ENCODE measurements at places on chromosomes 1 and 21.
A peak's percentile ranks its signal among the peaks of the same experiment; 100 is the strongest.

DNA sequence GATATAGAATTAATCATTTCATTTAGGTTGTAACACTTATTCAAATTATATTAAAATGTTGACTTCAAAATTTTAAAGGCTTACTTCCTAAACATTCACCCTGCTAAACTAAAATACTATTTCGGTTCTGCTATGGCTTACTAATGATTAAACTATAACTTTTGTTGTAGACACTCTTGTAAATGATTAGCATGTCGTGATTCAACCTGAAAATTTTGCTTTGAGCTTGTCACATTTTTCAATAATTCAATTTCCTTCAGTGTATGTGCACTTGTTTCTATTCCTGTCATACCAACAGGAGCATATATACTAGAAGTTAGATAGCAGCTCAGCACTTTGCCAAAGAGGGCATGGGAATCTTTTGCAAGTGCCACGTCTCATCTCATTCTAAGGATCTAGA lies 1018.8 kb downstream of the AMY1C start:
- DNase-seq: no peak

DNA sequence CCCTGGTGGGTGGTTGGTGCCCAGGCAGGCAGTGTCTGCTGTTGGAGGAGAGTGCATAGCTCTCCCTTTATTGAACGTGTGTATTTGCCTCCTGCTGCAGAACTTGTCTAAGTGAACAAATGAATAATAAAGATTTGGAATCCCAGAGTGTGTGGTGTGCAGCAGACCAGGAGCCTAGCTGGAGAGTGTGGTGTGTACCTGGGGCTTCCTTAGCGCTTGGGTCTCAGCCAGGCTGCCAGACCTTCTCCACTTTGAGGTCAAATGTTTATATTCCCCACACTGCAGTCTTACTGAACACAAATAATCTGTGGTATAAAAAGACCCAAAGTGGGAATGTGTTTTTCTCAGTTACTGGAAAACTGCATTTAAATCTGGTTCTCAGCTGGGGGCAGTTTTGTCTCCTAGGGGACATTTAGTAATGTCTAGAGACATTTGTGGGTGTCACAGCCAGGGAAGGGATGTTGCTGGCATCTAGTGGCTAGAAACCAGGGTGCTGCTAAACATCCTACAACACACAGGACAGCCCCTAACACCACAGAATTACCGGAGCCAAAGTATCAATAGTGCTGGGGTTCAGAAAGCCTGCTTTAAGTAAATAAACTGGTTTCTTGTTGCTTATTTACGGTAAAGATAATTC lies 23.6 kb downstream of the SLC37A1 start:
- DNase-seq: peak; percentile 27

DNA sequence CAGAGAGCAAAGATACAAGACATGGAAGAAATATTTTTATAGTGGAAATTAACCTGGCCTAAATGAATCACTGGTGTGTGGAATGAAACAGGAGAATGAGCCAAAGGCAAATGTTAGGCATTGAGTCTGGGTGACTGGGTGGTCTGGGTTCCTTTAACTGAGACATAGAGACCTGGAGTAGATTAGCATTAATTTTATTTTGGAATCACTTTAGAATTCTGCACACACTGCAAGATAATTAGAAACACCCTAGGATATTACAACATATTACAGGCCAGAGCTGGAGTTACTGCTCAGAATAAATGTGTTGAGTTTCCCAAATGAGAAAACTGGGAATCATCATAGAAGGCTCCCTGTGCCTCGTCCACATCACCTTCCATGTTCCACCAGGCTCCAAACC lies 85.5 kb downstream of the PLPPR5 start:
- DNase-seq: no peak

DNA sequence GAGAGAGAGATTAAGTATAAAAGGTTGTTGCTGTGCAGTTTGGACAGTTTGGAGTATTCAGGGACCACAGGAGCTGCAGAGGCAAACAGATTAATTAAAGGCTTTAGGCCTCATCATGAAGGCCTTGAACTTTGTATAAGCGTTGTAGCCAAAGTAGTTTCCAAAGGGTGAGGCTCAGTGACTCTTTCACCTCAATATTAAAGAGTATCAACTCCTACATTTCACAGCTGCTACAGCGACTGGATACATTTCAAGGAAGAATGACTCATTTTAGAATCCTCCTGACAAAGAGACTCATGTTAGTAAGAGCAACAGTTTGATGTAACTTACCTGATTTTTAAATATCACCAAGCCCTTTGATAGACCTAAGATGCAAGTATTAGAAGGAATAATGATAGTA lies 355.5 kb downstream of the HLX start:
- peak; percentile 43 for DNase-seq

- peak; percentile 48 for DNase-seq
Observed at GRCh38 chr1:202145068-202145743, 669 bp upstream of the ARL8A start.

DNA sequence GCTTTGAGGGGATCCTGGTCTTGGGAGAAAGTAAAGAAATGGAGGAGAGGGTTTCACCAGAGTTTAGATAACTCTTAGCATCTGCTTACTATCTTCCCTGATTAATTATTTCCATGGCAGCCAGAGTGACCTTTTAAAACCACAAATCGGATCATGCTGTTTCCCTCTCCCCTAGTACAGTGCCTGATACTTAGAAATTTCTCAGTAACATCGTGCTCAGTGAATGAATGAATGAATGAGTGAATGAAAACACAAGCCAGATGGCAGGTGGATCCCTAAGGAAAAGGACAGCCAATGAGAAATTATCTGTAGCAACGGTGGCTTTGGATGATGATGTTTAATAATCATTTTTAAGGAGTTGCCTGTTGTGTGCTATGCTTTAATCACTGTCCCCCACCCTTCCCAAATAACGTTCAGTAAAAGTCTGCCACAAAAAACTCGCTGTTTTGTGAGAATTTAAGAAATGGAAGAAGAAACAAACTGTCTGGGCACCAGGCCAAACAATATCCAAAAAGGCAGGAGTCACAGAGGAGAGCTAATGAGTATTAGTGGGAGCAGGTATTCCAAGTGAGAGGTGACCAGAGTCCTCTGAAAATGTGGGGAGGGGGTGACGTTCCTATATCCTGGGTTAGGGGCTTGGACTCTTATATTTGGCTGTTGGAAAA lies 737 bp upstream of the SMAP2 start:
- no peak for DNase-seq

DNA sequence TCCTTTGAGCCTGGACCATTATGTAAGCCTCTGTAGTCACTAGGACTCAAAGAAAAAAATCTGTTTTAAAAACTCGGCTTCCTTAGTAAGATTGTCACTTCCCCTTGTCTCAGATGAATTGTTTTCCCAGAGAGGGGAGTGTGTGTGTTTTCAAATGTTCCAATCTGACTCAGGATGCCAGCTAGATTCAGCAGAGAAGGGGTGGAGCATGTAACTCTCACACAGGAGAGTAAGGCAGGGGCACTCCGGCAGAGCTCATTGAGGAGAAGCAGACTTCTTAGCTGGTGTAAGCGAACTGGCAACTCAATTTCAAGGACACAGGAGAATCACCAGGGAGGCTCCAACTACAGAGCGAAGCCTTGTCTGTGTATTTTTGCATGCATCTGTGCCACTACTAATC lies 623.2 kb downstream of the LMO4 start:
- peak; percentile 13 for DNase-seq

- no peak for DNase-seq
Observed at GRCh38 chr21:17793246-17794123, 25.7 kb downstream of the C21orf91 start.

DNA sequence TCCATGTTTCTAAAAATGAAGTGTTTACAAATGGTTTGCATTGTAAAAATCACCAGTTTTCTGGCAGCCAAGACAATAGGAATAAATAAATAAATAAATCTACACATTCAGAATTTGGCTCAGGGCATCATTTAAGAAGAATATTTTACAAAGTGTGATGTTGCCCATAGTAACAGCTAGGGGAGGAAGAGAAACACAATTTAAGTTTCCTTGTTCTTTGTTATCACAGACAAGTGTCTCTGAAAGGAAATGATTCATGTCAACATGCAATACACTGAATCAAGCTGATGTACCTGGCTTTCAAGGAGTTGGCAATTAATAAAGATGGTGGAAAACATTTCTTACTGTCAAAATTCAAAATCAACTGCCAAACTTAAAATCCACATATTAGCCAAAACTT lies 74.7 kb downstream of the LHX8 start:
- DNase-seq: peak; percentile 4

GRCh38 chr1:228164561-228165371 lies 838 bp upstream of the IBA57 start:
- no peak for DNase-seq

DNA sequence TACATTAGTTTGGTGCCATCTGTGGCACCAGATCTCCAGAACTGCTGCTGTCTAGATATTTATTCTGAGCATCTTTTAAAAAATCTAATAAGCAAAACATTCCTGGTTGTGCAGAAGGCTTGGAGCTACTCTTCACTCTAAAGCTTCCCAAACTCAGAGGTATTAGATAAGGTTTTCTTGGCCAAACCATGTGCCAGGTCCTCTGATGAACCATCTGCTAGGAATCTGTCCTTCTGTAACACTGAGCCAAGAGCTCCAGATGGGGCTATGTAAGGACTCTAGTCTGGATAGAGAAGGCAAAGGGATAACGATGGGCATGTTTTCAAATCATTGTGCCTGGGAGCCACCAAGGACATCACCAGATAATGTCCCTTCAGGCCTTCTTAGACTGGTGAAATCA lies 410.6 kb downstream of the NTNG1 start:
- DNase-seq: no peak

DNA sequence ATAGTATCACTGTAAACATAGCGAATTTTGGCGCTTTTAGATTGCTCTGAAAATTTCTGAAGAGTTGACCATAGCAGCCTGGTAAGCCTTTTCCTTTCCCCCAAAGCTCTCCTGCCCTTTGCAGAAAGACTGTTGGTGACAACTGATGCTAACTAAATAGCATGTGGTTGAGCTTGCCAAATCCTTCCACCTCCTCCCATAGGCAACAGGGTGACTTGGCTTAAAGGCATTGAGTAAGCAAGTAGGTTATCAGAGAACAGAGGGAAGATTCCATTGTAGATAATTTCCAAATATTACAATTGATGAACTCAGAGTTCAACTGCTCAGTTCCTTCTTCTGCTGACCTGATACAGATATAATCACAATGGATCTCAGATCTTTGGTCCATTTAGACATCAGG lies 19.9 kb upstream of the HMGCL start:
- no peak for DNase-seq

DNA sequence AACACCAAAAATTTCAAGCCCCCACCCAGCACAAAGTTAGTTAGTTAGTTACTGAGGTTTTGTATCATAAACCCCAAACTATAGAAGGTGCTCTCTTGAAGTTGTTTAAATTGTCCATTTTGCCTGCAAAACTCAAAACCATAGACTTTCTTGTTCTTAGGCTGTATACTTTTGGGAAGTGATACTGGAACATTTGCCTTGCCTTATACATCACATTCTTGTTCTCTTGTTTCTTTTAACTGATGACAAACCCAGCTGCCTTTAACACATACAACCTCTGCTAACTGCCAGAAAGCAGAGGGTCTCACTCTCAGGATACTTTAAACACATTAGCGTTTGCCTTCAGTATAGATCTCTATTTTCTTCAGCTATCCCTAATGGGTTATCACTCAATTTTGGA lies 570.5 kb downstream of the MRPL39 start:
- DNase-seq: no peak

DNA sequence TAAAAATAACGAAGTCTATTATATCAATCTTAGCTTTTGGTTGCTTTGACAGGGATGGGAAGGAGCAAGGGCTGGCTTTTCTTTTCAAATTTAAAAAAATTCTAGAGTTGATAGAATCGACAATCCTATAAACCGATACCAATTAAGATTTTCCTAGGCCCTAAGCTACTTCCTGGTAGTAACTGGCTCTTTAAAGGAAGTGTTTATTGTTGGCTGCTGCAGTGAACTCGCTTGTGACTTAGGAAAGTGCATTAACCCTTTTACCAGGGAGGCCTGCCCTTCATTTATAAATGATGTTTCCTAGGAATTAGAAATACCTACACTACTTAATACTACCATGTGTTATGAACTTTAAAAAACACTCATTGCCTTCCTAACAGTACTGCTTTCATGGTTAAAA lies 33.2 kb downstream of the ATP5PF start:
- DNase-seq: no peak

DNA sequence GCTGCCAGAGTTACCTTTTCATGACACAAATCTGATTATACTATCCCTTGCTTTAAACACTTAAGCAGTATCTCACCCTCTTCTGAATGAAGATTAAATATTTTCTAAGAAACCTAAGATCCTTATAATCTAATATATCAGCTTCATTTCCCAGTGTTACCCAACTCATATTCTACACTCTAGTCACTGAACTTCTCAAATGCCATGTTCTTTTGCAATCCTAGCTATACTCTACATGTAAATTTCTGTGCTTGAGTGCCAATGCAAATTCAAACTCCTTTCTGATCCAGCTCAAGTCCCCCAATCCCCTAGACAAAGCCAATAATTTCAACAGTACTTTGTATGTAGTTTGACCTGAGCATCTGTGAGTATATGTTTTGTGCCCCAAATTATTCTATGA lies 293.9 kb downstream of the SDCCAG8 start:
- DNase-seq: peak; percentile 7

DNA sequence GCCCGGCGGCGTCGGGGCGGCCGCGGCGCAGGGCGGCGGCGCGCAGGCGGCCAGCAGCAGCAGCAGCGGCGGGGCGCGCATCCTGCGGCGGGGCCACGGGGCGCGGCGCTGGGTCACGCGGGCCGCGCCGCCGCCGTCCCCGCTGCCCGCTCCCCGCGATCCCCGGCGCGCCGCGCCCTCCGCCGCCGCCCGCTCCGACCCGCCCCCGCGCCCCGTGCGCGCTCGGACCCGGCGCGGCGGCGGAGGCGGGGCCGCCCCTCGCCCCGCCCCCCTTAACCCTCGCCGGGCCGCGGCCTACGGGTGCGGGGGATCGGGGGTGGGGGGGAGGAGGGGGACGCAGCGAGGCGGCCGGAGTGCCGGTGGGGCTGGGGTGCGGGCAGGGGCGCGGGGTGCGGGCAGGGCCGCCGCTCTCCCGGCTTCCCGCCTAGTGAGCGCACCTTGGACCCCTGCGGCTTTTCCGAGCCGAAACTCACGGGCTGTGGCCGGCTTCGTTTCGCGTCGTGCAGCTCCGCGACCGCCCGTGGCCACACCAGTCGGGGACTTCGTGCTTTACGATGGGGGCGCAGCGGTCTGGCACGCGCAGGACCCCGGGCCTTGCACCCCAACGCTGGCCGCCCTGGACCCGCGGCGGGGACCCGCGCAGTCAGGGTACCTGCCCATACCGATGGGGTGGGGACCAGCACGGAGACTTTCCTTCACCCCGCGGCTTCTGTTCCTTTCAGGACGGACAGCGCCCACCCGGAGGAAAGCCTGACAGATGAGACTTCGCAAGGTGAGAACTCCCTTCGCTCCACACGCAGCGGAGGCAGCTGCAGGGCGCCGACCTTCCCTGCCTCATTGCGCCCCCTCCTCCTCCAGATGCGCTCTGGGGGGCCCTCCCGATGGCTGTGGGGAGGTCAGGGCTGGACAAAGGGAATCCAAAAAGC lies at the start of gene FNDC10:
Gene FNDC10 (minus strand): TSS at position 201 of the 926 bp plus-strand sequence. CDS start 120 bp downstream, at position 81.
- no peak for DNase-seq

GRCh38 chr1:227846265-227846858 lies 30.9 kb downstream of the PRSS38 start:
- no peak for DNase-seq

- no peak for DNase-seq
Observed at GRCh38 chr1:36367798-36368197, 17.9 kb downstream of the STK40 start.

GRCh38 chr21:14995695-14996490 lies 68.9 kb downstream of the NRIP1 start:
- DNase-seq: peak; percentile 13

All from epithelial cell of esophagus (primary cell).